ENCODE measurements at places on chromosomes 13 and 19. TPM values are rescaled to one million over a fixed set of nuclear protein-coding genes. Genes with fewer than 3 reads are reported as not detected.

ZNF681 gene
- polyA plus RNA-seq = 1.6 TPM

PCDH9 gene
- polyA plus RNA-seq = not detected

PROZ gene
- not detected for polyA plus RNA-seq

MARCHF2 gene
- 59.4 TPM for polyA plus RNA-seq

RNF113B gene
- polyA plus RNA-seq = not detected

SHISA7 gene
- polyA plus RNA-seq = not detected

CILP2 gene
- not detected for polyA plus RNA-seq

NLRP11 gene
- polyA plus RNA-seq = not detected

DNA sequence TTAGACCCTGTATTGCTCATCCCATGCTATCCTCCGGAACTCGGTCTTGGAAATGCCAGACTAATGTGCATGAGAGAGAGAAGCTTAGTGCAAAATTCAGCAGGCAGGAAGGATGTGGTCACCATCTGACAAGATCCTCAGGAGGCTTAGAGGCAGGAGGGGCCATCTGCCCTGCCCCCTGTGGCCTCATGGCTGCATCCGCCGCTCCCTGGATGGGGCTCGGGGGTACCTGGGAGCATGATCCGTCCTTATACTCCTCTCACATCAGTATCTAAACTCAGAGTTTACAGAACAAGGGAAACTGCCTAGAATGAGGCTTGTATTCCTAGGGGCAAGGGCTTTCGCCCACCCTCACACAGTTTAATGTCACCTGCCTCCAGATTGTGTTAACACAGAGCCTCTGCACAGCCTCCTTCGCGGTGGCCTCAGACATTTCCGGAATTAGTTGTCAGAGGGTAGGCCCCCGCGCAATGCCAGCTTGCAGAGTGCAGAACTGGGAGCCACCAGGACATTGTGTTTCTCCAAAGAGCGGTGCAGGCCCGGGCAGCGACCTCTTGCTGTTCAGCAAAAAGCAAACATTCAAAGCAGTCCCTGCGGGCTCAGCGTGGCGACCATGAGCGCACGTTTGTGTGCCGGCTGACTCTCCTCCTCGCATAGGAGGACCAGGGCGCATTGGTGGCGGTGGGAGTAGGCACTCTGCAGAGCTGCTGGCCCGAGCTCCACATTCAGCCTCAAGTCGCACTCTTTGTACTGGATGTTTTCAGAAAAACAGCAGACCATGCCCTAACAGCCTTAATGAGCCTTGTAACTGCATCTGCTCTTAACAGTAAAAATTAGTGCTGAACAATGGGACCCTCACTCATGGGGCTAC, 39.1 kb downstream of the GPR12 start:
- peak; percentile 50 for DNase-seq

- no peak for DNase-seq
Observed at GRCh38 chr19:4591320-4591719, 31.8 kb upstream of the SEMA6B start.

- no peak for DNase-seq
Observed at GRCh38 chr19:30430206-30430734, 58.1 kb downstream of the ZNF536 start.

DNA sequence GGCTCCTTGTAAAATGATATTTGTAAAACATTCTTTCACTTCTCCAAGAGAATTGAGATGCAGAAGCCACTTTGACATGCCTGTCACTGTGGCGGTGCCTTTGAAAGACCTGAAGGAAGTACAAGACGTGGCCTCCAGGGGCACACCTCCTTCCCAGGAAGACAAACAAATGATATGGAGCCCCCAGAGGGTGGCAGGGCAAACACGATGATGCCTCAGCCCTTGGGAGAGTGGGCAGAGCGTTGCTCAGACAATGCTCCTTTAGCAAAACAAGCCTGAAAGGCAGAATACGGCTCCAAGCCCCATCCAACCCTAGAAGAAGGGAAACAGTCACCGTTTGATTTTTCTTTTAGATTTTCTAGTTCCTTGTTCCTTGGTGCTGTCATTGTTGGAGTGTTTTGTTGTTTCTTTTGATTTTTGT, 9.2 kb upstream of the ATP12A start:
- DNase-seq = no peak

DNA sequence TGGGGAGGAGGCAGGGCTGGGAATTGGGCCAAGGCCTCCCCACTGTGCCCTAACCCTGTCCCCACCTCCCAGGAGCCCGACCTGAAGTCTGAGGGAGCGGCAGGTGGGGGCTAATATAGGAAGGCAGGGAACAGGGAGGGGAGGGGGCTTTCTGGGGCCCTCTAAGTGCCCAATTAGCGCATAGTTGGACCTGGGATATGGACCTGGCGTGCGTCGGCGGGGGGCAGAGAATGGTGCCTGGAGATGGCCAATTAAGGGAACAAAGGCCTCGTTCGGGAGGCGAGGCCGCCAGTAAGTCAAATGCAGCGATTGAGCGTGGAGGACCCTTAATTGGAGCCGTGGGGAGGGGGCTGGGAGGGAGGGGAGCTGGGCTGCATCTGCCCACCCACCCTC, at the start of gene C19orf85:
C19orf85 (minus strand) TSS at position 90 of the 393 bp plus-strand sequence. CDS start 197 bp downstream, outside the sequence.
- DNase-seq = no peak

- DNase-seq = no peak
Observed at GRCh38 chr19:49684251-49684982, 5.0 kb upstream of the ADM5 start.

GRCh38 chr13:33362986-33363727, 77.6 kb upstream of the STARD13 start:
- DNase-seq = no peak

- no peak for DNase-seq
Observed at GRCh38 chr13:79311386-79311785, 94.7 kb downstream of the RBM26 start.

GRCh38 chr19:15516363-15516762, 8.0 kb downstream of the CYP4F22 start:
- DNase-seq = no peak

DNA sequence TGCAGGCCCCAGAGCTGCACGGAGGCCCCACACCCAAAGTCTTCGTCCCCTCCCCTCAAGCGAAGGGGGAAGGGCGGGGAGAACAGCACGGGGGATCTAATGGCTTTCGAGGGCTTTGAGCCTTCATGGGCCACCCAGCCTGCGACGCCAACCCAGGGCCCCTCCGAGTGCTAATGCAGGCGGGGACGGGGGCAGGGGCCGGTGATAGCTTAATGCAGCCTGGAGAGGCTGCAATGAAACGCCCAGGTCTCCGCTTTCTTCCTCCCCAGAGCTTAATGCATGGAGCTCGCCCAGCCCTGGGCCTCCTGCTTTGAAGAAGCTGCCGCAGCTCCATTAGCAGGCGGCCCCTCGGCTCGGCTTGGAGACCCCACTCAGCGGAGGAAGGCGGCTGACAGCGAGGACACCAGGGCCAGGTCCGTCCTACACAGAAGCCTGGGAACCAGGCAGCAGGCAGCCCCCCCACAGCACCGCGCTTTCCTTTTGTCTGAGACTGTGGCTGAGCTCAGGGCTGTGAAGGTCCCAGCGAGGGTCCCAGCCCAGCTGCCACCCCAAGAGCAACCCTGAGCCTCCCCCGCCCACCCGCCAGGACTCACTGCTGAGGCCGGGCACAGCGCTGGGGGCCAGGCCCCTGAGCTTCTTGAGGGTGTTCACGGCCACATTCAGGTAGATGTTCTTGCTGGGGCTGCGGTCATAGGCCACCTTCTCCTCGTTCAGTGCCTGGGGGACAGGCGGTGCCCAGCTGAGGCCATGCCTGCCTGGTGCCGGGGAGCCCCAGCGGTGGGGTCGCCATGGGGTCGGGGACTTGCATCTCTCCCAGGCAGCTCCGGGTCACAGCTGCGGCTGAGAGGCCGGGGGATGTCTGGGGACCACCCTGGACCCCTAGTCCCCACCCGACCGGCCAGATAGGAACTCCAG, 7.5 kb upstream of the ATP8B3 start:
- no peak for DNase-seq

GRCh38 chr19:2291185-2291751, 9.3 kb upstream of the PEAK3 start:
- DNase-seq = no peak

GRCh38 chr13:44294876-44295275, 78.7 kb upstream of the SERP2 start:
- DNase-seq = no peak

DNA sequence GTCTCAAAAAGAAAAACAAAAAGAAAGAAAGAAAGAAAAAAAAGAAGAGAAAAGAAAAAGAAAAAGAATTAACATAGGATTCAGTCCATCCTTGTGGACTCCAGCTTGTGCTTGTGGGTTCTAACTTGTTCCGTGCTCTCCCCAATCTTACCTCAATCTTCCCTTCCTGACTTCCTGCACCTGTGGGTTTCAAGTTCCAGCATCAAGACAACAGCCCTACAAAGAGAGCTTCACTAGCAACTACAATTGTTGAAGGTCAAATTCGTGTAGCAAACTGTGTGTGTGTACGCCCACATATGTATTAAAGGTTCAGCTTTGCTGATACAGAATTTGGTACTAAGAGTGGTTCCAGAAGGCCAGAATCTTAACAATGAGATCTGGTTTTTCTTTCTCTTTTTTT, 25.3 kb downstream of the FXYD5 start:
- no peak for DNase-seq

- peak; percentile 49 for DNase-seq
Observed at GRCh38 chr19:35044317-35045117, 3.0 kb downstream of the HPN start.

- no peak for DNase-seq
Observed at GRCh38 chr13:102878481-102878880, 32.6 kb downstream of the ERCC5 start.

DNA sequence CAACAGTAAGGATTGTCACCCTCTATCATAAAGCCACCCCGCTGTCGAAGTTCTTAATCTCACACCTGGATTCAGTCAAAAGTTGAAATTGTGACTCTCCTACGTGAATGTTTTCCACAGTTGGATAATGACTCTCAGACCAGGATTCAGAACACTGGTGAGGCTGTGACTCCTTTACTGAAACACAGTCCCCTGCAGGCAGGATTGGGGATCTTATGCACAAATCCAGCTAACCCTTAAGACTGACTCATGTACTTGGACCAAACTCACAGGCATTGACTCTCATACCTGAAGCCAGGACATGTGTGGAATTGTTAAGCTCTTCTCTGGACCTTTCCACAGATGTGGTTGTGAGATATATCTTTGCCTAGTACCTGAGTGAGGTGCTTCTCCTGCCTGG, 46.8 kb downstream of the ZNF85 start:
- no peak for DNase-seq

GRCh38 chr19:29554149-29554548, 28.4 kb downstream of the VSTM2B start:
- no peak for DNase-seq
